ENCODE measurements at places on chromosomes 6 and 20.
A peak's percentile ranks its signal among the peaks of the same experiment; 100 is the strongest.

DNA sequence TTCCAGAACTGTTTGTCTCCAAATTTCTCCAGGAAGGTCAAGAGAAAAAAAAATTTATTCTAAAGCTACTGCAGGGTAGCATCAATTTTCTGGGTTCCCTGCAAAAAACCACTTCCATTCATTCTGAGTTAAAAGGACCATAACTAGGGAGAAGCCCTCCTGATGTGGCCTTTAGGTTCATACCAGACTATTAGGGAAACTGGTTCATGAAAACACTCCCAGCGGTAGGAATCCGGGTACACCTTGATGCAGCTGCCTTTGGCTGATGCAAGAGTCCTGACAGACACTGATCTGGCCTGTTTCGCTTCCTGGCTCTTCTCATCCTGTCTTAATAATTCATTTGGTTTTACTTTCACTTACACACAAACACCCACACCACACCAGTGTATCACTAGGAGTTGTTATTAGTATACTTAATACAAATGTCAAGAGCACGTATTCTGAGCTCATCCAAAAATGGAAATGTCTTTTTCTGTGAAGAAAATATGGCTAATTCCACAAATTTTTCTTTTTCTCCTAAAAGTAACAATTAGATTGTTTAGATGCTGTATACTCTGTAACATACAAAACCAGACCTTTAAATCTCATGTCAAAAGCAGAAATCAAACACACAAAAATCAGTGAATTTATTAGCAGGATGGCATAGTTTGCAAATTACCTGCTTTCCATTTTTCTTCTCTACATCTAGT, 38.4 kb upstream of the ARHGAP18 start:
- peak; percentile 50 for DNase-seq

DNA sequence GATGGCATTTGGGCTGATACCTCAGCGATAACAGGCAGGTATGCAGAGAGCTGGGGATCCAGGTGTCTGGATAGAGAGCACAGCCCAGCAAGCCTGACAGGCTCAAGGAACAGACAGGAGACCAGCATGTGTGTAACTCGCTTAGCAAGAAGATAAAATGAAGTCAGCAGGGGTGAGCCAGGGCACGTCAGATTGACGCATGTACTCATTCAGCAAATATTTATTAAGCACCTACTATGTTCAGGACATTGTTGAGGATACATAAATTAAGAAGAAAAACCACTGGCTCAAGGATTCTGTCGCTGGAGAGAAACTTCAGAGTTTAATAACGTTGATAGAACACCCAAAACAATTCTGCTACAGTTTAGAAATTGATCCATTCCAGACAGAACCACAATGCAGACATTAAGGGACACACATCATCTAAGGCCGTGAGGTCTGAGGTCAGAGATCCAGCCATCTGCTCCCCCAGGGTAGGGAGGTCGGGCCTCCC, 1.0 kb upstream of the DUSP22 start:
- DNase-seq: peak; percentile 51

GRCh38 chr6:72246926-72247325, 360.6 kb downstream of the RIMS1 start:
- no peak for DNase-seq

DNA sequence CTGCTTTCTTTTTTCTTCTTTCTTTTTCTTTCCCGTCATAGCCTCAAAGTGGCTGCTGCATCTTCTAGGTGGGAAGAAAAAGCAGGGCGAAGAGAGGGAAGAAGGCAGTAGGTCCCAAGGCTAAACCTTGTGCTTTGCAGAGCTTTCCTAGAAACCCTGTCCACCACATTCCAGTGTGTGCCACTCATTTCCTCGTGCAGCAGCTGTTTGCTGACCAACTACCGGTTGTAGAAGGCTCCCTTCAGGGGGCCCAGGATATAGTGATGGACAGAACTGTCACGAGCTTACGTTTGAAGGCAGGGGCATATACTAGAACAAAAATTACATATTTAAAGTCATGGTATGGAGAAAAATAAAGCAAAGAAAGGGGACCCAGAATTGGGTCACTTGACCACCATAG, 103.0 kb downstream of the SASH1 start:
- peak; percentile 69 for DNase-seq

GRCh38 chr6:5121956-5122355, 36.8 kb downstream of the PPP1R3G start:
- DNase-seq: no peak

GRCh38 chr20:9457136-9457535, 57.3 kb upstream of the LAMP5 start:
- no peak for DNase-seq

GRCh38 chr20:36540551-36541211, 638 bp upstream of the MYL9 start:
- no peak for DNase-seq

DNA sequence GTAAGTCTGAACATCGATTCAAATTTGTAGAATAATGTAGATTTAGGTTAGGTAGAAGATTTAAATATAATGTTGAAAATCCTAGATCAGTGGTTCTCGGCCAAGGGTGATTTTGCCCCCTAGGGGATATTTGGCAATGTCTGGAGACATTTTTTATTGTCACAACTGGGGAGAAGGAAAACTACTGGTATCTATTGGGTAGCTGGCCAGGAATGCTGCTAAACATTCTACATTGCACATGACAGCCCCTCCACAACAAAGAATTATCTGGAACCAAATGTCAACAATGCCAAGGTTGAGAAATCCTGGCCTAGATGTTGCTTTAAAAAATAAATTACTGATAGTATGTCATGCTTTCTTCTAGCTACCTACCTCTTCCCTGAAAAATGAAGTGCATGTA, 76.1 kb downstream of the HIVEP2 start:
- peak; percentile 64 for DNase-seq

Data from cardiac fibroblast (primary cell).